ENCODE measurements at places on chromosomes 7 and 10.
A peak's percentile ranks its signal among the peaks of the same experiment; 100 is the strongest.

DNA sequence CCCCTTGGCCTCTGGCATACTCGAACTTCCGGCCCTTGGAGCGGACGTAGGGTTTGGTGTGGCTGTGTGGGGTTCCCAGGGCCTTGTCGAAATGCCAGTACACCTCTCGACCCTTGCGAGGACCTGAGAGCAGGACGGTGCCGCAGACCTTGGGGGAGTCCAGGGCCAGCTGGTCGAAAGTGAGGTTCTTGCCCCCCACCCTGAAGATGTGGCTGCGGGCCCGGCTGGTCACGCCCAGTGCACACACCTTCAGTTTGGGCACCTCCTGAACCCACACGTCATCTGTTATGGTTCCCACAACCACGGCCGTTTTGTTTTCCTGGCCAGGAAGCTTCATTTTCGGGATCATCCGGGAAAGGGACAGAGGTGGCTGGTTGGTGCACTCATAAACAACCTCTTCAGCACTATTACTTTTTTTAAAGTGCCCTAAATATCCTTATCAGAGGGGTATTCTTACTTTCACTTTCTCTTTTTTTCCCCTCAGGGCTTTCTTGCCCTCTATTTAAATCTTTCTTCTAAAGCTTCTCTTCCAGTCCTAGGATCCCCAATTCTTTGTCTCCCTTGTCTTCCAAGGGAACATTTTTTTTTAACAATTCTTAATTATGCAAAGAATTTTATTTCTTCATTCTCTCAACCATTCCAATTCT lies 44.9 kb upstream of the FAM3C start:
- DNase-seq: no peak

DNA sequence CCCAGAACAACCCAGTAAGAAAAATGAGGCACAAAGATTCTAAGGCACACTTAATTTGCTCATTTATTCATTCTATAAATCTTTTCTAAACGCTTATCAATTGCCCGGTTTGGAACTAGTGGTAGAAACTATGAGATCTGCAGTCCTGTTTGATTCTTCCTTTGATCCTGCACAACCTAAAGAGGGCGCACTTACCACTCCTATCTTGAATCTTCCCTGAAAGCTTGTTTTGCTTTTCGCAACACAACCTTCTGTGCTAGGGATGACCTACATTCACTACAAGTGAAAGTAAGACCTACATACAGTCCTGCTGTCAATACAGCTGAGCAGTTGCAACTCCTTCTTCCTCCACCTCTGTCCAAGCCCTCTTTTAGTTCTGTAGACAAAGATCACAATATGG lies 12.6 kb upstream of the ARL4A start:
- DNase-seq: no peak

- no peak for DNase-seq
These were observed 1.0 kb downstream of the OSBPL3 start for GRCh38 chr7:24978843-24979469.

- DNase-seq: no peak
These were observed 96.7 kb upstream of the EFCAB10 start for GRCh38 chr7:105677817-105678573.

DNA sequence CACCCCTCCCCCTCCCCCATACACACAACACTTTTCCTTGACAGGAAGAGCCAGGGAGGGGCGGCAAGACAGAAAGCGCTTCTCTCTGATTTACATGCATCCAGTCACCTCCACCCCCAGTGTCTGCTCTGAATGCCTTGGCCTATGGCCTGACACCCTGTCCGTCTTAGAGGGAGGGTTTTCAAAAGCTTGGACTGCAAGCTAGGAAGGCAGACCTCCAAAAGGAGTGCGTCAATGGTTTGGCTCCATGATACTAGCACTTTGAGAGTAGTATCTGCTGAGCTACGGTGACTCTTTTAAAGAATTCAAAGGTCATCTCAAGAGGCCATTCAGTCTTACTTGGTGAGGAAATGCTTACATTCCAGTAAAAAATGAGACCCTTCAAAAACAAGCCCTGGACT lies 20.3 kb upstream of the PAX2 start:
- no peak for DNase-seq

DNA sequence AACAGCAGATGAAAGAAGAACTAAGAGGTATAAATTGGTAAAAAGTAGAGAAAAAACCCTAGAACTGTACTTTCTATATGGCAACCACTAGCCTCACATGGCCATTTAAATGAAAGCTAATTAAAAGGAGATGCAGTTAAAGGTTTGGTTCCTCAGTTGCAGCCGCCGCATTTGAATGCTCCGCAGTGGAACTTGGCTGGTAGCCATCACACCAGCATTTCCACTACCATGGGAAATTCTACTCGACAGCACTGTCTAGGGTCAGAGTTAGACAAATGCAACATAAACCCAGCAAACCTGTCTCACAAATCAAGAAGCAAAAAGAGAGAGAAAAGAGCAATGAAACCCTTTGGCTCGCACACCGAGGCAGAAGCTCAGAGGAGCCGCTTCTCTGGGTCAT lies 29.7 kb downstream of the VIPR2 start:
- no peak for DNase-seq

DNA sequence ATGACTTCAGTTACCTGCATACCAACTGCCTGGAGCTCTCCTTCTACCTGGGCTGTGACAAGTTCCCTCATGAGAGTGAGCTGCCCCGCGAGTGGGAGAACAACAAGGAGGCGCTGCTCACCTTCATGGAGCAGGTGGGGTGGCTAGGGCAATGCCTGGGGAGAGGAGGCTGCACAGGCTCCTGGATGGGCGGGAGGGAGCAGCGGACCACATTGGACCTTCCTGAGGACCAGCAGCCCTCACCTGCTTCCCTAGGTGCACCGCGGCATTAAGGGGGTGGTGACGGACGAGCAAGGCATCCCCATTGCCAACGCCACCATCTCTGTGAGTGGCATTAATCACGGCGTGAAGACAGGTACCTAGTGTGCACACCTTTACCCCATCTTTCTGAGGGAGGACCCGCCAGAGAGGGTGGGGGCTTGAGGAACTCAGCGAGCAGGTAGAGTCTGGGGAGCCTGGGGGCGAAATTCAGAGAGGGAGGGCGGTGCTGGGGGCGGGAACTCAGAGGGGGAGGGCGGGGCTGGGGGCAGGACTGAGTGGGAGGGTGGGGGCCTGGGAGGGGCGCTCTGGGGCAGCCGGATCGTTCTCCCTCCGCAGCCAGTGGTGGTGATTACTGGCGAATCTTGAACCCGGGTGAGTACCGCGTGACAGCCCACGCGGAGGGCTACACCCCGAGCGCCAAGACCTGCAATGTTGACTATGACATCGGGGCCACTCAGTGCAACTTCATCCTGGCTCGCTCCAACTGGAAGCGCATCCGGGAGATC lies 9.0 kb downstream of the AEBP1 start:
- peak; percentile 81 for DNase-seq

DNA sequence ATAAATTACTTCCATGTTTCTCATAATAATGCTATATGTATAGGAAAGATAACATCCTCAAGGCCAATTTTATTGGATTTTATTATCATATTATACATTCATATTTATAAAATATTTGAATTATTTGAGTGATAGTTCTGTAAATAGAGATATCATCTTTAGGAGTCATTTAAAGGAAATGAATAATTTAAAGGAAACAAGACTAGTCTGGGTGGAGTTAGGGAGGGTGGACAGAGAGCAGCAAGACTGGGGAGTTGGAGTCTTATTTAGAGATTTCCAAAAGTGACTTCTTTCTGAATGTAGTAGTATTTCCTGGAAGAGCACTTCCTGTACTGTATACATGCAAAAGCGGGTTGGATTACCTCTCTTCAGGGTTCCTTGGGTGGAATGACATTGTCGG lies 342.3 kb downstream of the SUGCT start:
- DNase-seq: no peak

DNA sequence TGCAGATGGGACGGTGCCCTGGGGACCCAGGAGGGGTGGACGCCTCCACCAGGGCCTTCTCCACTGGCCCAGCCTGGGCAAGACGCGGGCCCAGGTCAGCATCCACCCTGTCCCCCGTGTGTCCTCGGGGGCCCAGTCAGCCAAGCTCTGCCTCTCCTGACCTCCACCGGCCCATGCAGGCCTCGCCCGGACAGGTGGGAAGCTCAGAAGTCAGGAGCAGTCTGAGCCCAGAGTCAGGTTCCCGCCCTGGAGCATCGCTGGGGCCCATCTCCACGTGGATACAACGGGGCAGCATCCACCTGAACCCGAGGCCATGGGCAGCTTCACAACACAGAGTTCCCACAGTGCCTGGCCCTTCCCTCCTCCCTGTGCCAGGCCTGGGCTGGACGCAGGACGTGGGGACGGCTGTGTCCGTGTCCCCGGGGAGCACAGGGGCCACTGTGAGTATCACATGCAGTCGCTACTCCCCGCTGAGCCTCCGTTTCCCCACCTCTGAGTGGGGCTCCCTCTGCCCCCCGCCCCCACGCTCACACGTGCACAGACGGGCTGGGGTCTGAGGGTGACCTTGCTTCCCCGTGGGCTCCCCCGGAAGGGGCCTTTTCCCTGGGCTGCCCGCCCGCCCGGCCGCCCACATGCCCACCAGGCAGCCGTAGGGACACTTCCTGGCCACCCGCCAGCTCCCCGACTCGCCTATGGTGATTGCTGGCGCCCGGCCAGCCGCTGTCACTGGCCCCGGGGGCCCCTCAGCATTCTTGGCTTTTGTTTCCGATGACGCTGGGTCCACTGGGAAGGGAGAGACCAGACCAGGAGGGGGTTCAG lies 64.3 kb downstream of the PDGFA start:
- DNase-seq: peak; percentile 72

DNA sequence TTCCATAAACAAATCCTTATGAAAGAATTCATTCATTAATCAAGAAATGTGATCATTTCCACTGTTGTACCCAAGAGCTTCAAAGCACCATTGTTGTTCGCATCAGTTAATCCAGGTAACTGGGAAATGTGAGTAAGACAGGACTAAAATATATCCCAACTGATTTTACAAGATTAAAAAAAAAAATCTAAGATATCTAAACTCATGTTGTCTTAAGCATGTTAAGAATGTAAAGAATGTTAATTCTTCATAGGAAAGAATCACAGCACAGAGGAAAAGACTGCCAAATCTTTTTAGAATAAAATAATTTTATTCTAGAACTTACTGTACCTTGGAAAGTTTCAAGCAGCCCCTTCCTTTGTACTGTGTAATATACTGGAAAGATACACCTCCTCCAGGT lies 16.4 kb downstream of the FZD1 start:
- no peak for DNase-seq

GRCh38 chr10:34918060-34918775 lies 103.1 kb upstream of the PARD3 start:
- DNase-seq: no peak

DNA sequence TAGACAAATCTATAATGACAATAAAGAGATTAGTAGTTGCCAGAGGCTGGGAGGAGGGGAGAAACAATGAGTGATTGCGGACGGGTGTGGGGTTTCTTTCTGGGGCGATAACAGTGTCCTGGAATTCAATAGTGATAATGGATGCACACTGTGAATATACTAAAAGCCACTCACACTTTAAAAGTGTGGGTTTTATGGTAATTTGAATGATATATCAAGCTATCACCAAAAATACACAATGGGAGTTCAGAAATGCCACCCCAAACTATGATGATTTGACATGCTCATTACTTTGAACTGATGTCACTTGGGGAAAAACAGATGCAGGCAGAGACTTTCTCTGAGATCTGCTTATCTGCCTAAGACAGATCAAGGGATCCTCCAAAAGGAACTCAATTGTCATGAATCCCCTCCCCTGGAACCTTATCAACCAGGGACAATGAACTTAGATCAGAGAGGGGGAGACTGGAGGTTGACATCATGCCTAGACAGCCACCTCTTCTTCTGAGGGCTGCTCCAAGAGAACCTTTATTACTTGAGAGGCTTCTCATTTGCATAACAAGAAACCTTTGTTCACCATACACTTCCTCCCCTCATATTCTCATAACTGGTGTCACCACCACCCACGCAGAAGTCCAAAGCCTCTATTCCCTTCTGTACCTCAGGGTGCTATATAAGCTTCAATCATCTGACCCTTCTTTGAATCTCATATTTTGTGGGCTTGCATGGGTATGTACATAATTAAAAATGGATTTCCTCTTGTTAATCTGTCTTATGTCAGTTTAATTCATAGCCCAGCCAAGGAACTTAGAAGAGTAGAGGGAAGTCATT lies 14.8 kb upstream of the ZC3HAV1 start:
- DNase-seq: no peak

- no peak for DNase-seq
These were observed 33.0 kb downstream of the PSAP start for GRCh38 chr10:71817831-71818655.

DNA sequence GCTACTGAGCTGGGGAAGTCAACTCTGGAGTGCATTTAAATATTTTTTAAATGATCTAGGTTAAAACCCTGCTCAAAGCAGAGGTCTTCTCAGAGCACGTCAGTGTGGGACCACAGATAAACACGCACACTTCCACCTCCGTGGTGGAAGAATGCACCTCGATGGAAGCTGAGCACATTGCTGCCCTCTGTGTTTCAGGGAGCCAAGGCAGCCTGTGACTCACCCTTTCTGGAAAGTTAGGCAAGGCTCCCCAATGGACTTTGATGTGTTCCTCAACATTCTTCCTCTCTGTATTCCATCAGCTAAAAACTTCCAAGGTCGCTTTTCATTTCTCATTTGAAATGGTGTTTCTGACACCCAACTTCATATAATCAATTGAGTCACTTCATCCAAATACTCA lies 170.8 kb upstream of the KMT2E start:
- DNase-seq: no peak

GRCh38 chr7:73824986-73825385 lies 5.8 kb upstream of the CLDN4 start:
- DNase-seq: no peak

DNA sequence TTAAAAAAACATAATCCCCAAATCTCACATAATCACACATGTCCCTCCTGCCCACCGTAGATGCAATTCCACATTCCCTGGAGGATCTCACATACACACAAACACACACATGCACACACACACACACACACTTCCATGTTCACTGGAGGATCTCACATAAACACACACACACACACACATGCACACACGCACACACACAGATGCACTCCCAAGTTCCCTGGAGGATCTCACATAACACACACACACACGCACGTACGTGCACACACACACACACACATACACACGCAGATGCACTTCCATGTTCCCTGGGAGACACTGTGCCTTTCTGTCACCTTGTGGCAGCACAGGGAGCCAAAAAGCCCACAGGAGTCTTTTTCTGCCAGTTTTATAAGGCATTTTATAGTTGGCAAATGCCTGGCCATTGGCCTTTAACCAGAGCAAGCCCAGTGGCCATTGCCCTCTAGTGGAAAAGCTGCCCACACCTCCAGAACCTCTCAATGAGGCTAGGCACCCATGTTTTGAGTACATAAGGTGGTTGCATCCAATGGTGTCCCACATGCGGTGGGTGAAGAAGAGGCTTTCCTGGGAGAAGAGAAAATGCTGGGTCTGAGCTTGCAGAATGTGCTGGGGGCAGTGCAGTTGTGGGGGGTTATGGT lies 115.4 kb upstream of the ACBD5 start:
- DNase-seq: no peak

GRCh38 chr7:34354899-34355298 lies 303.1 kb upstream of the NPSR1 start:
- DNase-seq: no peak

Data from NCI-H1105 treated with DMSO at 0.1 percent for 48 hours (cell line).